ENCODE measurements at places on chromosomes 16 and 17.

DNA sequence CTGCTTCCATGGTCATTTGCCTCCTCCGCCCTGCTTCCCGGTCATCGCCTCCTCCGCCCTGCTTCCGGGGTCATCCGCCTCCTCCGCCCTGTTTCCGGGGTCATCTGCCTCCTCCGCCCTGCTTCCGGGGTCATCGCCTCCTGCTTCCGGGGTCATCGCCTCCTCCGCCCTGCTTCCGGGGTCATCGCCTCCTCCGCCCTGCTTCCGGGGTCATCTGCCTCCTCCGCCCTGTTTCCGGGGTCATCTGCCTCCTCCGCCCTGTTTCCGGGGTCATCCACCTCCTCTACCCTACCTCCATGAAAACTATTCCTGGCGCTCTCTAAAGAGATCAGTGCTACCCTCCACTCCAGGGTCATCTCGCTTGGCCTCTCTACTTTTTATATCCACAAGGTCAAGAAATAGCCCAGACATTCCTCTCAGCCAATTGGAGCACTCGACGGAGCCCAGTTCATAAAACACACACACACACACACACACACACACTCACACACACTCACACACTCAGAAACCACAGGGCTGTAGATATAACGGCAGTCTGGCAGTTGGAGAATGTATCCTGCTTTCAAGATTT lies 44.8 kb downstream of the TRARG1 start:
- no peak for DNase-seq

DNA sequence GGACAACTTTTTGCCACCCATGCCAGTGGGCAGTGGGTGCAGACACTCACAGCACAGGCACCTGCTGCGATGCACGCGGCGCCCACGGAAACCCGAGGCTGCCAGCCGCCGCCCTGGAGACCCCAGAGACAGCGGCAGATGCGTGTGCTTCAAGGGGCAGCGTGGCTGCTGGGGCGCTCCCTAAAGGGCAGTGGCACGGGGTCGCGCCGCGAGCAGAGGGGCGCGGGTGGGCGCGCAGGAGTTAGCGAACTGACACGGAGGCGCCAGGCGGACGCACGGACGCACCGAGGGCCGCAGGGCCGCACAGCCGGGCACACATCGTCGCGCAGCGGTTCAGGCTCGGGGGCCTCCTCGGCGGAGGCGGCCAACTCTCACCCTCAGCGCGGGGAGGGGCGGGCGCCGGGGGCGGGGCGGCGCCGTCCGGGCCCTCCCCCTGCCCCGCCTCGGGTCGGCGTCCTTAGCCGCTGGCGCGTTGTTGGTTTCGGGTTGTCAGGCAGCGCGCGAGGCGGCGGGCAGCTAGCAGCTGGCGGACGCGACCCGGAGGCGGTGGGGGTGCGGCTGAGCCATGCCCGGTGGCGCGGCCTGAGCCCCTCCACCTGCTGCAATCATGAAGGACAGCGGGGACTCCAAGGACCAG lies at the start of gene KIF19:
Gene KIF19, plus strand, starts transcription at position 484 of the 637 bp plus-strand sequence. Its CDS starts 124 bp downstream, at position 608.
- peak; percentile 21 for DNase-seq

GRCh38 chr17:60039114-60039846 lies 39.4 kb downstream of the HEATR6 start:
- DNase-seq, result no peak

- no peak for DNase-seq
Measured at GRCh38 chr17:73118951-73119391, 26.5 kb upstream of the SLC39A11 start.

DNA sequence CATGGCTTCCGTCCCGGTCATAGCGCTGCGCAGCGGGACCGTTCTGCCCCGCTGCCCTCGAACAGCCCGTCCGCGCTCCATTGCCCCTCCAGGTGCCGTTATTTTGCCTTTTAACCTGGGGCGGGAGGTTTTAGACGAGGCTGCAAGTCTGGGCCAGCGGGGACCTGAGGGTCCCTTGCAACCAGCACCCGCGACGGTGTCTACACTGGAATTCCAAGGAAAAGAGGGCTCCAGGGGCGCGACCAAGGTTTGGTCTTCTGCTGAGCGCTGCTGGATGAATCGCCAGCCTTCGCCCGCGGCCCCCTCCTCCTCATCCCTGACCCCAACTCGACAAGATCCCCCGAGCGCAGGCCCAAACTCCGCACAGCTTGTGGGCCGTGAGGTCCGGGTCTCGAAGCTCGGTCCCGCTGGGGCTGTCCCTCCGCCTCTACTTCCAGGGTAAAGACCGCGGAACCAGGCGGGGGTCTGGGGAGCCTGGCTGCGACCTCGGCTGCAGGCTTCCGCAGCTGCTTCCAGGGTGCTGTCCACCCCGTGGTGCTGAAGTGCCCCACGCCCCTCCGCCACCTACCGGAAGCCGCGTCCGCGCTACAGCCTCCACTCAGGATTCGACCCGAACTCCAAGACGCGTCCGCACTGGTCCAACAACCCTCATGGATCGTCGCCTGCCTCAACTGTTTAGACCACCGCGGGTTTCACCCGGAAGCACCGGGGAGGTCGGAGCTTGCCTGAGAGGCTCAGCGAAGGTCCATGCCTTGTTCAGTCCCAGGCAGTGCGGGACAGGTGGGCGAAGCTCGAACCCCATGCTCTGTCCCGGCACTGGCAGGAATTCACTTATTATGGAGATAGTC lies 10.1 kb upstream of the CA4 start:
- no peak for DNase-seq

- no peak for DNase-seq
Measured at GRCh38 chr17:42185621-42185930, 324 bp upstream of the HCRT start.

GRCh38 chr17:80460429-80460834 lies 16.0 kb downstream of the NPTX1 start:
- DNase-seq, result no peak

GRCh38 chr16:54585998-54586340 lies 299.4 kb upstream of the IRX3 start:
- no peak for DNase-seq

- no peak for DNase-seq
Measured at GRCh38 chr17:7406235-7406825, 1.3 kb upstream of the NLGN2 start.

DNA sequence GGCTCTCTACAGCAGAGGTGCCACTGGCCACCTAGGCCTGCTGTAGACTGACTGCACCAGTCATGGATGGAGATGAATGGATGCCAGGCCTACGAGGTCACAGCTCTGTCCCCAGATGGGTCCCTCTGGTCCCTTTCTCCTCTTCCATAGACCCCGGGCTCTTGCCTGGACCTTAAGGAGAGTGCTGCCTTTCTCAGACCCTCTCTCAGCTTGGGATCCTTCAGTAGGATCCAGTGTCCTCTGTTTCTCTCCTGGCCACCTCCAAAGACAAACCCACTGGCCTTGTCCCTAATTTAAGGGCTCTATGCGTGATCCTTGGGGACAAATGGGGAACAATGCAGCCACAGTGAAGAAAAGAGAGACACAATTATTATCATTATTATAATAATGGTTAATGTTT lies 189.3 kb upstream of the C16orf82 start:
- DNase-seq, result no peak

DNA sequence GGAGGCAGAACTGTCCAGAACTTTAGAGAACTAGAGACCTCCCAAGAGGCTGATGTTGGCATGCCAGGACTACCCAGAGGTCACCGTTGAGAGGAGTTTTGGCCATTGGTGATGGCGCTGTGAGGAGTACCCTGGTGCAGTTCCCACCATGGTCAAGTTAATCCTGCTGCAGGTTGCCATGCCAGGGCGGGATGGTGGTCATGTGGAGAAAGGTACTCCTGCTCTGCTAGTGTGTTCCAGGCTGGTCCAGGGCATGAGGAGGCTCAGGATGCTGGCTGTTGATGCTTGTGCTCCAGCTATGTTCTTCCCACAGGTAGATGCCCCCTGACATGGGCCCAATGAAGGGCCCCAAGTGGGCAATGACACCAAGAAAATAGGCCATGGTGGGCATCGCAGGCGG lies 4.1 kb upstream of the PHF12 start:
- no peak for DNase-seq

GRCh38 chr16:23333034-23333579 lies 31.0 kb downstream of the SCNN1B start:
- no peak for DNase-seq

All from stimulated activated CD4-positive, alpha-beta T cell treated with anti-CD3 and anti-CD28 coated beads, Interleukin-1b, Interleukin-23, amount 100 ng/mL, for 1 hour (primary cell).